ENCODE measurements at places on chromosomes 7 and 10.

DNA sequence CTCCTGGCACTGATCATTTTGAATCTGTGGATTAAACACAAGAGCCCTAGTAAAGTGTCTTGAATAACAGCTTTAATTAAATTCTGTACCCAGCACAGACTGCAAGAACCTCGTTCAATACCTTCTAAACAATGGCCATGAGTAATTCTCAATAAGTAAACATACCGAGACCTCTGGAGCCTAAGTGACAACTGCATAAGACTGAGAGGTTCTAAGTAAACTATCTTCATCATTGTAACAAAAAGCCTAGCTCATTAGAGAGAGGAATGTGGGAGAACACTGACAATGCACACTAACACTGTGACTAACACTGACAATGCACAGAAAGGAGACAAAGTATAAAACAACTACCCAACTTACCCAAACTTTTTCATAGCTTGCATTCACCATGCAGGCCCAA, 117.4 kb downstream of the ELAPOR2 start:
- DNase-seq = no peak

DNA sequence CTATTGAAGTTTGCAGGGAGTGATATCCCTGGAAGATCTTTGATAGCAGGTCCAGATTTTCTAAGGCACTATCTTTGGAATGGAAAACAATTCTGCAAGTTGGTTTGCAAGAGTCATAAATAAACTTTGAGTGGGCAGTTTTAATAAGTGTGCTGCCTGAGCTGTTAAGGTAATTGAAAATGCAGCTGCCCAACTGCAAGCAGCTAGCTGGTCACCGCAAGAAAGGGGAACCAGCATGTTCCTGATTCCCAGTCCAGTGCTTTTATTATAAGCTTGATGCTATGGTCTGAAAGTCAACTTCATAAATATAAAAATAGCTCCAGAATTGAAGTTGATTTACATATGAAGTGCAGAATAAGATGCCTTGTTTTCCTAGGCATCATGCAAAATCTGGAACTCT, 308.4 kb downstream of the ZNF248 start:
- no peak for DNase-seq

GRCh38 chr10:33216661-33217427, 117.6 kb downstream of the NRP1 start:
- no peak for DNase-seq

GRCh38 chr10:86163522-86164173, 202.9 kb downstream of the GRID1 start:
- DNase-seq = no peak

Measured in cerebellar nuclear complex (tissue), 1 donor.